ENCODE measurements at places on chromosomes 7 and 10. TPM values are rescaled to one million over a fixed set of nuclear protein-coding genes. Genes with fewer than 3 reads are reported as not detected.

Gene NFE2L3
- total RNA-seq, result 10.2 TPM

Gene IL6
- 7.2 TPM for total RNA-seq

Gene ODAD2
- total RNA-seq, result 0.27 TPM

Gene RARRES2
- total RNA-seq, result not detected

Gene HTR5A
- total RNA-seq, result not detected

Gene GPR141
- not detected for total RNA-seq

Gene SDK1
- 0.59 TPM for total RNA-seq

Gene MYOZ1
- not detected for total RNA-seq

Gene SLC16A12
- total RNA-seq, result 0.03 TPM

Gene ITIH5
- 0.08 TPM for total RNA-seq

Gene RPEL1
- total RNA-seq, result not detected

Gene CPVL
- total RNA-seq, result 0.20 TPM

Gene JAKMIP3
- 1.9 TPM for total RNA-seq

Gene ARMC10
- 40.3 TPM for total RNA-seq

Gene TRIL
- total RNA-seq, result not detected

Gene DEPP1
- 1.8 TPM for total RNA-seq

Gene DDC
- total RNA-seq, result 1.6 TPM

Gene NUTM2D
- total RNA-seq, result 1.1 TPM

Gene CEP55
- 61.2 TPM for total RNA-seq

Gene ANKRD61
- total RNA-seq, result 0.38 TPM

Gene NKX2-3
- total RNA-seq, result not detected

Gene KCP
- 0.14 TPM for total RNA-seq

Gene BTBD16
- 0.52 TPM for total RNA-seq

Gene OR2A12
- not detected for total RNA-seq

Gene BMPER
- 11.0 TPM for total RNA-seq

Gene CLRN3
- not detected for total RNA-seq

Gene CYP2C19
- 0.02 TPM for total RNA-seq

Gene MMP21
- not detected for total RNA-seq

Gene NPY
- total RNA-seq, result not detected

Gene NOBOX
- not detected for total RNA-seq

Gene CALHM3
- 0.63 TPM for total RNA-seq

Gene PIK3AP1
- 0.36 TPM for total RNA-seq

Gene OR6V1
- not detected for total RNA-seq

Gene CHST3
- 36.1 TPM for total RNA-seq

Gene IDI2
- total RNA-seq, result not detected

Gene ACSM6
- not detected for total RNA-seq

Gene TMEM26
- total RNA-seq, result 0.06 TPM

Gene PGAM2
- not detected for total RNA-seq

Gene CRHR2
- total RNA-seq, result not detected

Gene SPDYE2
- total RNA-seq, result not detected

Gene BMS1
- 23.1 TPM for total RNA-seq

Gene FAM25C
- 4.7 TPM for total RNA-seq

Gene ADARB2
- total RNA-seq, result not detected

Gene AASS
- total RNA-seq, result not detected

Gene FMC1
- total RNA-seq, result 30.8 TPM

Gene SH2D4B
- total RNA-seq, result not detected

Gene FAM25G
- total RNA-seq, result not detected

Gene CCM2
- 38.7 TPM for total RNA-seq

Gene FAM25A
- total RNA-seq, result 1.1 TPM

Gene PRF1
- not detected for total RNA-seq

Gene PLEKHS1
- not detected for total RNA-seq

Gene UCMA
- not detected for total RNA-seq

Gene STEAP1B
- total RNA-seq, result 0.03 TPM

Gene DENND11
- total RNA-seq, result 6.0 TPM

Gene ATP6V1F
- total RNA-seq, result 244 TPM

Gene ADAMTS14
- total RNA-seq, result 0.12 TPM

Gene ATP6V0A4
- 0.26 TPM for total RNA-seq

Gene ZNF425
- 1.0 TPM for total RNA-seq

All from A549 treated with CpdA at 1 μM for 4 hours (cell line).